ENCODE measurements at places on chromosomes 1 and 21.

- DNase-seq: no peak
Measured at GRCh38 chr1:32767156-32767555, 50.0 kb downstream of the YARS1 start.

- DNase-seq: no peak
Measured at GRCh38 chr1:110581682-110582145, 24.4 kb downstream of the KCNA2 start.

DNA sequence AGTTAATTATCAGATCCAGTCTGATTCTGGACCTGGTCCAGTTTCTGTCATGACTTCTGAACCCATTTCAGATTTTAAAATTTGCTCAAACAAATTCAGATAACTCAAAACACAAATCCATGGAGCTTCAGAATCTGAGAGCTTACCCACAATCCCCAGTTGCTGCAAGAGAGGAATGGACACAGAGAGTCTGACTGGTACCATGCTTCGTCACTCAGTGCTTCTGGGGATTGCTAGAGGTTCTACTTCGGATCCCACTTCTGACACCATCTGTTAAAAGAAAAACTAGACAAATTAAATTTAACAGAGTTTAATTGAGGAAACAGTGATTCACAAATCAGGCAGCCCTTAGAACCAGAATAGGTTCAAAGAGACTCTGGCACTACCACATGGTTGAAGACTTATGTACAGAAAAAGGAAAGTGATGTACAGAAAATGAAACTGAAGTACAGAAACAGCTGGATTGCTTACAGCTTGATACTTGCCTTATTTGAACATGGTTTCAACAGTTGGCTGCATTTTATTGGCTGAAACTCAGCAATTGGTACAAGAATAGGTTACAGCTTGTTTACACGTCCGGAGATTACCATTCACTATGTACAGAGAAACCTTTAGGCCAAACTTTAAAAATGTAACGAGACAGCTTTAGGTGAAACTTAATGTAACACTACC, 60.7 kb upstream of the TEKT2 start:
- DNase-seq: no peak

DNA sequence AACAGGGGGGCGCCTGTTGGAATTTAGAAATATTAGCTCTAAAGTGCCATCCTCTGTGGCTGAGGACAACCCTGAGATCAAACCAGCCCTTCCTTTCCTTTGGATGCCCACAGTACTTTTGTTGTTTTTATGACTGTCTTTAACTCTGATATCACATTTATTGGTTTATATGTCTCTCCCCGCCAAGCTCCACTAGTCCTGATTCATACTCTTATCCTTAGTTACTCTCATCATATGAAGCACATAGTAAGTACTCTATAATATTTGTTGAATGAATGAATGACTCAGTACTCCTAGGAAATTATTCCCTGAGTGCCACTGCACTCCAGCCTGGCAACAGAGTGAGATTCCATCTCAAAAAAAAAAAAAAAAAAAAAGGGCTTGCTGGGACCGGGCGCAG, 22.6 kb upstream of the NRDC start:
- DNase-seq: no peak

GRCh38 chr1:49051647-49052046, 275.0 kb upstream of the BEND5 start:
- no peak for DNase-seq

DNA sequence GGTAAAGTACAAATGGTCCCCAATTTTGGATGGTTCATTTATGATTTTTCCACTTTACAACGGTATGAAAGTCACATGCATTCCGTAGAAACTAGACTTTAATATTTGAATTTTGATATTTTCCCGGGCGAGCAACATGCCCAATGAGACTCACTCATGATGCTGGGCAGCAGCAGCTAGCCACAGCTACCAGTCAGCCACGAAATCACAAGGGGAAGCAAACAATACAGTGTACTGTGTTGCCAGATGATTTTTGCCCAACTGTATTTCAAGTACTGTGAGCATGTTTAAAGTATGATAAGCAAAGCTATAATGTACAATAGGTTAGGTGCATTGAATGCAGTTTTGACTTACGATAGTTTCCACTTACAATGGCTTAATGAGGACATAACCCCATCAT, 266.8 kb downstream of the VAV3 start:
- DNase-seq: no peak

DNA sequence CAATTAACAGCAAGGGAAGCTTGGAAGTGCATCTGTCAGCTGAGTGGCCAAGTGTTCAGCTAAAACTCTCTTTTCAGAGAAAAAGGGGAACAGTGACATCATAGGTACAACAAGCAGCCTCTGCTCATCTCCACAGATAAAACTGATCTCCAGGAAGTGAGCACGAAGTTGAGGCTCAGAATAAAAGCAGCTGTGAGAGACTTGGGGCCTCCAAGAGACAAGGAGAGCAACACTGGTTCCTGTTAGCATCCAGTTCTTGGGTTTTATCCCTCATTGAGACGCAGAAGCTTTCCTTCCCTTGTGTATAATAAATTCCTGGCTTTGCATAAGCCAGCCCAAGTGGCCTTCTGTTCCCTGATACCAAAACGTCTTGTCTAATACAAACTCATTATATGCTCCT, 20.0 kb upstream of the CNN3 start:
- no peak for DNase-seq

DNA sequence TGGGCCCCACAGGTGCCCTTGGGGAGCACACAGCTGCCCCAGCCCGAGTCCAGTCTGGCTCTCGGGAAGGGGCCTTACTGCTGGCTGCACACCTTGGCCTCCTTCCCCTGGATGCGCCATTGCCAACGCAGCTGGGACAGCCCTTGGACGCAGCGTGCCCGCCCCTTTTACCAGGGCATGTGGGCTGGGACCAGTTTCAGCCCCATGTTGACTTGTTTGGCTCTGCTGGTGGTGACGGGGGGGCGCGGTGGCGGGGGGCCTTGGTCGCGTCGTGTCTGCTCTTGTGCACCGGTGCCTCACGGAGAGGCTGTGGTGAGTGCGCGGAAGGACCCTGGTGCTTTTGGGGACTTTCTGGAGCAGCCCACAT, 19.6 kb downstream of the SKI start:
- no peak for DNase-seq

DNA sequence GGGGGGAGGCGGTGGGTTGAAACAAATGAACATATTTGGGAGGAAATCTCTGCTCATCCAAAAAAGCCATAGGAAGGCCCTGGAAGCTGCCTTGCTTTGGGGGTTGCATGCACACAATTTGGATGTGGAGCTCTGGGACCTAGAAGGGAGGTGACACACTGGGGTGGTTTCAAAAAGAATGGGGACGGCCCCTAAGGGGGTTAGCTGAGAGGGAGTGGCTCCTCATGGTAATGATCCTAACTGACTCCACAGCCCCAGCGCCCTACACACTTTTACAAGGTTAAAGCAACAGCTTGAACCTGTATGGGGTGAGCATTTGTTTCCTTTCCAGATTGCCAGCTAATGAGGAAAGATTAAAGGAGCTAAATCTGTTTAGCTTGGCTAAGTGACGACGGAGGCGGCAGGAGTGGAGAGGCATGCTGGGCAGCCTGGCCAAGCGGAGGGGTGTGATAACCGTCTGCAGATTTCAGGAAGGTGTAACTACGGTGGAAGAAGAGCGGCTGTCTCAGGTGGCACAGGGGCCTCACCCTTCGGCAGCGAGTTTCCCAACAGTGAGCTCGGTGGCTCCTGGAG, 107.3 kb downstream of the RNF220 start:
- no peak for DNase-seq

DNA sequence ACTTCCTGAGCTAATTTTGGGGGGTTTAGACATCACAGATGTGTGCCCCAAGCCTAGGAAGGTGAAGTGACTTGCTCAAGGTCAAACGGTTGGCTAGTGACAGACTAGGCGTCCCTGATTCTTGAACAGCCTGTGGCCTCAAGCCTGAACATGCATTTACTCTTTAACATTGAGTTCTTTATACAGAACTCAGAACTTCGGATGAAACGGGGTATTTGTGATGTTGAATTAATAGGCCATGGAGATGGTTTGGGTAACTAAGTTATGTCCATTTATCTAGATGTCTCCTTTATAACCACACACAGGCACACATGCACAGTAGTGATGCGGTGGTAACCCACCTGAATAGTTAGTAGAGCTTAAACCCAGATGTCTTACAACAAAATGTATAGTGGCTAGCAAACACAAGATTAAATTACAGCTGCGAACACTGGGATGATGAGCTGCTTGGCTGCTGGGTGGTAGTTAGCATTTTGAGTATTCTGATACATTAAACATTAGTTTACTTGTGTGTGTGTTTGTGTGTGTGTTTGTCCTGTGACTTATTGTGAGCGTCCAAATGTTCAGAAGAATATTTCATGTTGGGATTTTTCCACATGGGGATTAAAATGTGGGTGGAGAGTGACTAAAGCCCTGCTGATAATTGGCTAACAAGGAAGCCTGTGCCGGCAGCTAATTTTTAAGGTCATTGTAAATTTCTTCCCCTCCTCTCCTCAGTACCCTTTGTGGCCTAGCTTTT, 2.3 kb downstream of the ATP1A1 start:
- no peak for DNase-seq

- DNase-seq: no peak
Measured at GRCh38 chr21:37176716-37177115, 90.4 kb downstream of the VPS26C start.

DNA sequence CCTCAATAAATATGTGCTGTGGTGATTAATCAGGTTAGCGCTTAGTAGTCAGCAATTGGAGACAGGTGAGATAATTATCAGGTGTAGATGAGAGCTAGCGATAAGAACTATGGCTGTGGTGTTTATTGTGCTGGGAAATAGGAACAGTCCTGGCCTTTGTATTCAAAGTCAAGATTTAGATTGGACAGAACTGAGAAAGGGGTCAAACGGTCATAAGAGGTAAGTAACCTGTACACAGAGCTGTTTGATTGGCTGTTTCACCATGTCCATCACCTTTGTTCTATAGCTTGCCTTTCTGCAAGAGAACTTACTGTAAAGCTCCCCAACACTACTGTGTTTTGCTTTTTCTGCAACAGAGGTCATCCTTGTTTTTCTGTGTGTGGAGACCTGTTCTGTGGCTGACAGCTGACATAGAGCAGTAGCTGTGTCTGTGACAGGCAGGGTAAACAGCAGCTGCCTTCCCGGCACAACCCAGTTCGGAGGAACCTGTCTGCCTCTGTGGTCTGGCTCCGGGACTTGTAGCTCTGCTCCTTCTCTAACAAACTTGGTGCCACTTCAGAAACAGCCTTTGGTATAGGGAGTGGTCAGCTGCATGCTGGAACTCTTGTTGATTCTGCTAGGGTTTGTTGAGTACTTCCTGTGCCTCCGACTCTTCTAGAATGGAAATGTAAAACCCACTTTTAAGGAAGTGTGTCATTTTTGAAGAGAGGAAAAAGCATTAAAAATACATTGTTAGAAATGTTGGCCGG, 21.1 kb upstream of the CDC42 start:
- no peak for DNase-seq

DNA sequence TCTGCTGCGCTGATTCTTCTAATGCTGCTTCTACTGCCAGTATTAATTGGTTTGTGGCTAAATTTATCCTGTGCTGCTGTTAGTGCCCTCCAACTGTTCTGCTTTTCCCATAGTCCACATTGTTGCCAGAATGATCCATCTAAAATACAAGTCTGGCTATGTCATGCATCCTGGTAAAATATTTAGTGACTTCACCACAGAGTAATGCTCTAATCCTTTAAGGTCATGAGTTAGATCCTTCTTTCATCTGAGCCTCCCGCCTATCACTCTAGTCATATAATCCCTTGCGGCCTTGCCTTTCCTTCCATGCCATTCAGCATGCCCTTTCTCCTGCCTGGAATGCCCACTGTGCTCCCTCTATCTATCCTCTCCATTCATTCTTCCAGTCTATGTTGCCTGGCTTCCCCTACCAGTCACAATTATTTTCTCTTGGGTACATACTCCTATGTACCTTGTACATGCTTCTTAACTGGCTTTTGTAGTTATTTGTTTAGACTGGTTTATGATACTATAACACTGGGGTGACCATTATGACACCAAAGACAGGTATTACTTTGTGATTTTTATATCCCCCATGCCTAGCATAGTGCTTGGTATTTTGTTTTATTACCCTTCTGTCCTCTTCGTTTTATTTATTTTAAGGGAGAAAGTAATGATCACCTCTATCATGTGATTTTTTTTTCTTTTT, 144.0 kb downstream of the MAGI3 start:
- no peak for DNase-seq

DNA sequence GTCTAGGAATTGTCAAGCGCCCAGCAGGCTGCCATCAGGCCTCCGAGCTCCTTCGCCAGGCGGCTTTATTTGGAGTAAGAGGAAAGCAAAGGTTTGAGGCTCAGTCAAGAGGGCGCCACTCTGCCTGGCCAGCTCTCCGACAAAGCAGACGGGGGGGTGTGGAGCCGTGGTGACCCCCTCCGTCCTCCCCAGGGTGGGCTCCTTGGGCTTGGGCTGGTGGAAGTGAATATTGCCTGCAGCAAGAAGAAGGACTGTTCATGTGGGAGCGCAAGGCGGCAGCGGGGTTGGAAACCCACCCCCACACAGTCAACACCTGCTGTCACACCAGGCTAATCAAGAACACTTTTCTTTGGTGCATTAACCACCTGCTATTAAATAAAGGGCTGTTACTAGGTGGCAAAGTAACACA, 14.6 kb downstream of the EPHX1 start:
- DNase-seq: no peak
